ENCODE measurements at places on chromosomes 1 and 21.

GRCh38 chr21:45084881-45085536 lies 10.6 kb downstream of the ADARB1 start:
- DNase-seq: no peak

DNA sequence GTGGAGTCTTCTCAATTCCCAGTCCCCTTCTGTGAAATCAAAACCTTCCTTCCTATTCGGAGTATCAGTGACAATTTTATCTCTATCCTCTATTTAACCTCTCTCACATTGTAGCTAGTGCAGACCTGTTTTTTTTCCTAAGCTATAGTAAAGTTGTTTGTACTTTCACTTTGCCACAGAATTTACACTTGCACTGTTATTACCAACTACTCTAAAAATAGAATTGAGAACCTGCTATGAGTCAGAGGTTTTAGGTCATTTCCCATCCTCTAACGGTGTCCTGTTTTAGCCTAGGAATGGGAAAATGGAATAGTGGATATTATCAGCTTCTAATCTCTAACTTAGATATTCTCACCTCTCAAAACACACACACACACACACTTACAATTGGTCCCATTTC lies 862.7 kb downstream of the NCAM2 start:
- DNase-seq: no peak

DNA sequence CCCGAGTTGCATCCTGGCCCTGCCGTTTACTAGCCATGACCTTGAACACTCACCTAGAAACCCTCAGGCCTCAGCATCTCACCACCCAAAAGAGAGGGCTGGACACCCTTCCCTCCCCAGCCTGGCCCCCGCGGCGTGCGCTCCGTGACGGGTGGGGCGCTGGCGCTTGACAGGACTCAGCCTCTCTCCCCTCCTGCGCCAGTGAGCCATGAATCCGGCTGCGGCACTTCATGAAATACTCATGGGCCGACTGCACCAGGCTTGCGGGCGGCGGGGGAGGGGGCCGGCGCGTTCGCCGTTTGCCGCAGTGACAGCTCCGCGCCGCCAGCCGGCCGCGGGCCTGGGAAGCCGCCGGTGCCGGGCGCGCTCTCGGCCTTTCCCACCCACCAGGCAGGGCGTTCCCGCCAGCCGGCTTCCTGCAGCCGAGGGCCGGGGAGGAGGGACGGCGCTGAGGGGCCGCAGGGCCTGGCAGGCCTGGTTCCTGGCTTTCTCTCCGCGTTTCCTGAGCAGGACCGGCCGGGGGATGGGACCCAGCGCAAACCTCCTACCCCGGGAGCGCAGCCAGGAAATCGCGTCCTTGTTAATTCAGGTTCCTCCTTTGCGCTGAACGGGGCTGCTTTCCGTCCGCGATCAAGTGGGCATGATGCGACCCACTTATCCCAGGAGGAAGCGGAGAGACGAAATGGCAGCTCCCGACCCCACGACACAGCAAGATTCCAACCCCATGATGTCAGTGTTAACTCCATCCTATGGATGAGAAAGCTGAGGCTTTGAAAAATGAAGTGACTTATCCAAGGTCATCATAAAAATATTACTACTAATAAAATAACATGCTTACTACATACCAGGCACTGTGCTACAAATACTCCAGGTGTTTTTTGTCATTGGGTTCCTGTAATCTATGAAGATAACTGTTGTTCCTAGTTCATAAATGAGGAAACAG lies 9.1 kb upstream of the LUZP1 start:
- no peak for DNase-seq

DNA sequence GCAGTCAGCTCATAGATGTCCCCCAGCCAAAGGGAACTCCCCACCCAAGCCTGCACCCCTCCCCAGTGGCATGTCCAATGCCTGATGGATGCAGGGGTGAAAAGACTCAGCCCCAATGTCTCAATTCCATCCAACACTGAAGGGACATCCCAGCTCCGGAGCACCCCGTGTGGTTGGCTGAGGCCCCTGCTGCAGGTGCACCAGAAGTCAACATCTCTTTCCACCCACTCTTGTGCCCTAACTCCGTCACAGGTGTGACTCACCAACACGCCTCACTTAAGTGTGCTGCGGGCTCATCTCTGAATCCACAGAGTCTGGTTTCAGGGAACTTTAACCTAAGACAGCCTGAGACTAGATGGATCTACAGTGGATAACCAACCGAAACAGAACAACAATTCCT lies 40.9 kb upstream of the ZBTB18 start:
- DNase-seq: no peak

GRCh38 chr1:44970317-44970716 lies 16.1 kb downstream of the EIF2B3 start:
- peak; percentile 33 for DNase-seq

DNA sequence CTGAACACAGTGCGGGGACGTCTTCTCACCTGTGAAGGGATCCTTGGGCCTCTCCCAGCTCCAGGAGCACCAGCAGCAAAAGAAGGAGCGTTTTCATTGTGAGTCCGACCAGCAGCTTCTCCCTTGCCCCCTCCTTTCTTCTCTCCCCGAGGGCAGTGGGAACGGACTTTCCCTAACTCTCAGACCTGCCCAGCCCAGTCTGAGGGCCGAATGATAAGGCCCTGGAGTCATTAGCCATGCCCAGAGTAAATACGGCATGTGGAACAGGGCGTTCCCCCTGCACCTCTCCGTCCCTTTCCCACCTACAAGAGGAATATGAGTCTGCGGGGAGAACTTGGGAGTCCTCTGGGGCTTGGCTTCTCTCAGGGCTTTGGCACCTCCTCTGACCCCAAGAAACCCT lies at the start of gene CTSE:
Gene CTSE, minus strand, starts transcription at position 201 of the 400 bp plus-strand sequence. Its CDS starts 104 bp downstream, at position 97.
- no peak for DNase-seq

DNA sequence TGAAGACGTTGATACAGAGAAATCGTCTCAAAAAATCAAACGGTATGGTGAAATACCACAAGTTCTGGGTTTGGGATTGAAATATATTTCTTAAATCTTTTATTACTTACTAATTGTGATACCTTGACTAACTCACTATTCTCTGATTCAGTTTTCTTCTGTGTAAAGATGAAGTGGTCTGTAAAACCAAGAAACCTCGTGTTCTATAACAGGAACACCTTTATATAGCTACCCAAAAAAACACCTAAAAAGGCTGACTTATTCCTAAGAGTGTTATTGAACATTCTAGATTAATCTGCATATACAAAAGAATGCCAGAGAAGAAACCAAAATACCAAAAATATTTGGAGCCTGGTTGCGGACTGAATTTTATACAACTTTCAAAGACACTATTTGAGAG lies 721 bp downstream of the LRRIQ3 start:
- DNase-seq: no peak

- DNase-seq: no peak
Observed at GRCh38 chr1:165895451-165895871, 68.0 kb downstream of the UCK2 start.
